Bronchus fibroblast of lung (primary cell): ENCODE measurements at places on chromosomes 2 and 18. TPM values are rescaled to one million over a fixed set of nuclear protein-coding genes. Genes with fewer than 3 reads are reported as not detected.

The ADGRF3 gene
- under 0.01 TPM in 1 of 2 replicates, not detected in the other for total RNA-seq

The ACMSD gene
- not detected in 2 replicates for total RNA-seq

The NAT8 gene
- total RNA-seq, result not detected in 2 replicates

The PPIG gene
- 11.6 and 12.9 TPM in 2 replicates for total RNA-seq

The ANKRD62 gene
- total RNA-seq, result not detected in 2 replicates

The GNLY gene
- not detected in 2 replicates for total RNA-seq

The HSPD1 gene
- total RNA-seq, result 227 and 278 TPM in 2 replicates

The ITPRIPL1 gene
- total RNA-seq, result 3.7 and 4.2 TPM in 2 replicates

The UGT1A3 gene
- not detected in 2 replicates for total RNA-seq

The ERFE gene
- total RNA-seq, result 4.2 TPM in 2 replicates

The MERTK gene
- total RNA-seq, result 0.74 and 2.4 TPM in 2 replicates

The SEPTIN10 gene
- total RNA-seq, result 51.0 and 58.0 TPM in 2 replicates
